ENCODE measurements at places on chromosomes 16 and 17.

- DNase-seq = no peak
These were observed 259.4 kb downstream of the CDH13 start for GRCh38 chr16:82886146-82886545.

- no peak for DNase-seq
These were observed 1466.0 kb downstream of the CDH11 start for GRCh38 chr16:63655846-63656245.

- DNase-seq = no peak
These were observed 424 bp downstream of the HOXB2 start for GRCh38 chr17:48544349-48545021.

GRCh38 chr16:3431779-3432219 lies 11.5 kb downstream of the ZNF597 start:
- DNase-seq = peak; percentile 17

DNA sequence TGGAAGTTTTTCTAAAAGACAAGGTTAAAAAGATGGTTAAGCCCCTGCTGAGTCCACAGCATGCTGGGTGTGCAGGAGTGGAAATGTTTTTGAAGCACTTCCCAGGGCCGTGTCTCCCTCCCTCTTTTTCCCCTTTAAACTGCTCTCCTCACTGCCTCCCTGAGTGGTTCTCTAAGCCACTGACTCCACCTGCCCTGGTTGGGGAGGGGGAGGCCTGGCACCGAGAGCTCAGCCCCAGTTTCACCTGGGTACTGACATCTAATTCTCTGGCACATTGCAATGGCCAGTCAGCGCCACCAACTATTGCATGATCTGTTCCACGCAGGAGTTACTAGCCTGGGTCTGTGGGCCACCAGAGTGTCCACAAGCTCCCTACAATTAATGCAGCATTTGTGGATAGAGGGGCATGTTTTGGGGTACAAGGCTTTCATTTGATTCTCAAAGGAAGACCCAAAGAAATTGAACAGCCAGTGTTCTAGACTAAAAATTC lies 22.7 kb downstream of the MPP3 start:
- DNase-seq = no peak

DNA sequence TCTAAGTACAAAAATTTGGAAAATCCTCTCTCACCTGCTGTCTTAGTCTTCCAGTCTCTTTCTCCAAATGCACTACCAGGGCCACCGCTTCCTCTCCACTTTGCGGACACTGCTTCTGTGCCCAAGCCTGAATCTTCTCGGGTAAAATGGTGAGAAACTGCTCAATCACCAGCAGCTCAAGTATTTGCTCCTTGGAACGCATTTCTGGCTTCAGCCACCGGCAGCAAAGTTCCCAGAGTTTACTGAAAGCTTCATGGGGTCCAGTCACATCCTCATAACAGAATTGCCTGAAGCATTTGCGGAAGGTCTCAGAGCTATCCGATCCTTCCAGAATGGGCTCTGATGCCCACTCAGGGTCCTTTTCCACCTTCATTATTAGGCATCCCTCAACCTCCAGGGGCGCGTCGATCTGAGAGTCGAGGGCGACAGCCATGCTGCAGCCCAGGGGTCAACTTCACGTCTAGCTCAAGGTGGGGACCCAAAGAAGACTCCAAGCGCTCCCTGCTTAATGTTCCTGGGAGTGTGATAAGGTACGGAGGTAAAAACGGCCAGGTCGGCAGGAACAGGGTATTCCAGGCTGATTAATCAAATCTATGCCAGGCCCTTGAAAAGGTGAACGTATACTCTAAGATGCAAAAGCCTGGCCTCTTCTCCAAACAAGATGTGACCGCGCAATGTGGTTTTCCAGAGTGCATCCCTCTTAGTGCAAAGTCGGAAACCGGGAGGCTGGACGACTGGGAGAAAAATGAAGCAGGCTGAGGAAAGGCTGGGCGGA lies 763 bp downstream of the ZKSCAN2 start:
- DNase-seq = no peak

DNA sequence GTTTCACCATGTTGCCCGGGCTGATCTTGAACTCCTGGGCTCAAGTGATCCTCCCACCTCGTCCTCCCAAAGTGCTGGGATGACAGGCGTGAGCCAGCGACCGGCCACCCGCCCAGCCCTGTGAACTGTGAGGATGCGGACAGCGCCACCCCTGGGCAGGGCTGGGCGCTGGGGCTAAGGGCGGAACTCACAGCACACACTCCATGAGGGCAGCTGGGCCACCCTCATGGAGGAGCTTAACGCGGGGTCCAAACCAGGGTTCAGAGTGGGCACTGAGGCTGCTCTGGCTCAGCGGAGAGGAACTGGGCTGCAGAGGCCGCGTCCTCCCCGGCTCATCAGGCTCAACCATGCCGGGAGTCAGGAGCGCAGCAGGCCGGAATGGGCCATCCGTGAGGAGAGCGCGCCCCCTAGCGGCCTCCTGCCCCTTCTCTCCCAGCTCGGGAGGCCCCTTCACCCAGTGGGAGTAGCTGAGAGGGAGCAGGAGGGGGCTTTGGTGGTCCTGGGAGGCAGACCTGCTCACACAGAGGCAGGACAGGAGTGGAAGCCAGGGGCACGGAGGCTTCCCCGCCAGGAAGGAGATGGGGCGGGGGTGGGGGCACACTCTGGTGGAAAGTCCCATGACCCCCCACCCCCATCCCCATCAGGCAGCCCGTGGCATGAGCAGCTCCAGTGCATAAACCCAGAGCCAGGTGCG lies 13.8 kb downstream of the CORO7 start:
- DNase-seq = peak; percentile 41

DNA sequence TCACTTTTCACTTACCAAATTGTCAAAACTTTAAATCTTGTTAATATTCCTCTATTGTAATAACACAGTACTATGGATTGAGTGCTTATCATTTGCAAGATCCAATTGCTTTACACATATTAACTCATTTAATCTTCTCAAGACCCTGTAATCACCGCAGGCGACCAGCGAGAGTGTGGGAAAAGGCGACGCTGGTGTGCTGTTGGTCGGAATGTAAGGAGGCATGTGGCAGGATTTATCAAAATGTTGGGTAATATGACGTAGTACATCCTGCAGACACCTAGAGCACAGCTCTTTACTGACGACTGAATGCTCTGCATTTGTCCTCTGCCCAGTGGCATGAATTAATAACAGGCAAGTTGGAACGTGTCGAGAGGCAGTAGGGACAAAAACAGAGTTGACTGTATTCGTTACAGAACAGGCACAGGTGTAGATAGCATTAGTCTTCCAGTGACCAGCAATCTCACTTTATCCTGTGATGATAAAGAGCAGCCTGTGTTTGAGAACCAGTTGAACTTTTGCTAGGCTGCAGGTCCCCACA lies 80.3 kb downstream of the TNRC6C start:
- no peak for DNase-seq

GRCh38 chr16:47578033-47578432 lies 116.9 kb downstream of the PHKB start:
- DNase-seq = no peak

- DNase-seq = no peak
These were observed 56.3 kb downstream of the SLFN5 start for GRCh38 chr17:35299135-35299534.

DNA sequence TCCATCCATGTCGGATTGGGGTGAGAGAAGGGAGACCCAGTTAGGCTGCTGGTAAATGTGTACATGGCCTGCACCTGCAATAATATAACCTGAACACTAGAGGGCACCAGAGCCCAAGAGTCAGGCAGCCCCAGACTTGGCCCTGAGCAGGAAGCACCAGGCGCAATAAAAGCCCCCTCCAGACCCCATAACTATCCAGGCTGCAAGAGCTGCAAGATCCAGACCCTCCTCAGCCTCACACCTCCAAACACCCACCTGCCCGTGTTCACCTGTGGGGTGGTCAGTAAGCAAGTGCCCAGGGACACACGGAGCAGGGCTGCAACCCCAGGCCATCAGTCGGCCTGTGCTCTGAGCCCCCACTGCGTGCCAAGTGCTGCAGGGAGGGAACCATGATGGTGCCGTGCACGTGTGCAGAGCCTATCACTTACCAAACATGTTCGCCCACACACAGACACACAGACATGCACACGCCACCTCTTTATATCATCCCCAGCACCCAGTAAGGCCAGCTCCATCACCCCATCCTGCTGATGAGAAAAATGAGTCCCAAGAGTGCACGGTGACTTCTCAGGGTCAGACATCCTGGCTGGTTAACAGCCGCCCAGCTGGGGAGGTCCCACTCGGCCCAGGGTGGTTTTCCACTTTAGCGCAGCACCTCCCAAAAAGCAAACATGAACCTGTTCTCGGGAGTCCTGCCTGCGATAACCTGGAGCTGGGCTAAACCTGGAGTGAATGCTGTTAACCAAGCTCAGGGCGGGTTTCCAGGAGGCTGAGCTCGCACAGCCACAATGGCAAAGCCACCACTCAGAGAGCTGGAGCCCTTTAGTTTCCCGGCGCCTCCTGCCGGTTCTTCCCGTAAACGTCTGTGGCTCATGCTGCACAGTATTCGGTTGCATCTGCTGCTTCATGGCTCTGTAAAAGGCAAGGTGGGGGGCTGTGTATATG lies 439.8 kb downstream of the SOX9 start:
- DNase-seq = no peak

DNA sequence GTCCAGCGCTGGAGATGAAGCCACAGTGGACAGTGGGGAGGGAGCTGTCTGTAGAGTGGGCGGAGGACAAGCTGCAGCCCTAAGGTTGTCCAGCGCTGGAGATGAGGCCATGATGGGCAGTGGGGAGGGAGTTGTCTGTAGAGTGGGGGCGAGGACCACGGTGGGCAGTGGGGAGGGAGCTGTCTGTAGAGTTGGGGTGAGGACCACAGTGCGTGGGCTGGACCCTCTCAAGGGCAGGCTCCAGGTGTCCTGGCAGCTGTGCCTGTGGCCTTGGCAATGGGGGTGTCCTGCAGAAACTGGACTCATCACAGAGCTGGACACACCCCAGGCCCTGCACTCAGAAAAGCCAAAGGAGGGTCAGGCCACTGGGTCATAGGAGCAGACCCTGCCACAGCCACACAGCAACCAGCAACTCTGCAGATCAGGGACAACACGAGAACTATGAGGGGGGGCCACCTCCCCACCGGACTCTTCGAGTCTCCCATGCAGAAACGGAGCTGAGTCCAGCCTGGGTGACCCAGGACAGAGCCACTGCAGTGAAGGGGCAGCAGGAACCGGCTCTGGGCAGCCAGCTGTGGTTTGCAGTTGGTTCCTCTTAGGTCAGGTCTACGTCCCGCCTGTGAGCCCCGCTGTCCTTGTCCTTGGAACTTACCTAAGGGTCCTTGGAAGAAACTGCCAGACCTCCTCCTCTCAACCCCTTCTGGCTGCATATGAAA lies 33.4 kb upstream of the CBFA2T3 start:
- DNase-seq = no peak

DNA sequence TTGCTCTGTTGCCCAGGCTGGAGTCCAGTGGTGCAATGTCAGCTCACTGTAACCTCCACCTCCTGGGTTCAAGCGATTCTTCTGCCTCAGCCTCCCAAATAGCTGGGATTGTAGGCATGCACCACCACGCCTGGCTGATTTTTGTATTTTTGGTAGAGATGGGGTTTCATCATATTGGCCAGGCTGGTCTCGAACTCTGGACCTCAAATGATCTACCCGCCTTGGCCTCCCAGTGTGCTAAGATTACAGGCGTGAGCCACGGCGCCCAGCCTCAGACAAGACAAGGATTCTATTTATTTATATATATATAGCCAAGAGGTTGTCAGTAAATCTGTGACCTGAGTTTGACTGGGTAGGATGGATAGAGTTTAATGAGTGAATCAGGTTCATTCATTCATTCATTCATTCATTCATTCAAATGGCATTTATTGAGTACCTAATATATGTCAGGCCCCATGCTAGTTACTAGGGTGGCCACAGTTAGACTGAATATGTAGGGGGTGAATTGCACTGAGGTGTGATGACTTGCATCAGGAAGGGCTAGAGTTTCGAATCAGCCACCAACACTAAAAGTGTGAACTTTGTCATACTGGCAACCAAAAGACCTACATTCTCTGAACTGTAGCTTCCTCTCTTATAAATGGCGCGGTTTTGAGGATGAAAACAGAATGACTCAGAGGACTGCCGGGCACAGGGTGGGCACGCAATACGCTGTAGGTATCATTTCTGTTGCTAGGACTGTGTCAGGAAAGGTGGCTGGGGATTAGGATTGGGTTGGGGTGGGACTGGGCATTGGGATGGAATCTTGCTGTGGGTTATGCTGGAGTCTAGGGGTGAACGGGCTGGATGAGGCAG lies 37.8 kb downstream of the ITGAE start:
- no peak for DNase-seq

DNA sequence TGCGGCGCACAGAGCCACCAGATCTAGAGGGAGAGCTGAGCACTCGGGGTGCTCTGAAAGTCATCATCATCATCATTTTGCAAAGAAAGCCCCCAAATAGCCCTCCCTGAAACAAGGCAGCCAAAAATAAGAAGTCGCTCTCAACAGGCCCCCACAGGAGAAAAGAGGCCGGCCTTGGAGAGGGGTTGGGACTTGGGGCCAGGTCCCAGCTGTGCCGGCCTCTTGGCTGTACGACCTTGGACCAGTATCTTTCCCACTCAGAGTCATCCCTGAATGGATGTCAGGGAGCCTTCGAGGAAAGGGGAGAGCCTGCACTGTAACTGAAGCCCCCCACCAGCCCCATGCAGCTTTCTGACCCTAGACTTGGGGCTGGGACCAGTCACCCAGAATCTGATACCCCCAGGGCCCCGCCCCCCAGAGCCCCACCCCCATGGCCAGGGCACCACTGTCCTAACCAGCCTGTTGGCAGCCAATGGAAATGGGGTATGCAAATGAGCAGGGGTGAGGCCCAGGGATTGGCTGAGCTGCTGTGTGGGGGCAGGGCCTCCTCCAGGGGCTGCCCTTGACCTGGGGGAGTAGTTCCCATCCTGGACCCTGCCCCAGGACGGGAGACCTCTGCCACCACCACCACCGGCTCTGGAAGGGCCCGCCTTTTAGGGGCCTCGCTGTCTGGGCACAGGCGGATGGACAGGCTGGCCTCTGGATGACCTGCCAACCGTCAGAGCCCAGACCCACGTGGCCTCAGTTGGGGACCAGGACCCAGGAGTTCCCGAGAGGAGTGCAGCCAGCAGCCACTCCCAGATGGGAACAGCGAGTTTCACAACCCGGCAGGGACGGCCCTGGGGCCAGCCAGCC lies 15.4 kb downstream of the ZFPM1 start:
- no peak for DNase-seq

GRCh38 chr17:81665205-81666091 lies 957 bp downstream of the OXLD1 start:
- DNase-seq = no peak

- DNase-seq = no peak
These were observed 97.3 kb downstream of the PLCG2 start for GRCh38 chr16:81876273-81876900.

DNA sequence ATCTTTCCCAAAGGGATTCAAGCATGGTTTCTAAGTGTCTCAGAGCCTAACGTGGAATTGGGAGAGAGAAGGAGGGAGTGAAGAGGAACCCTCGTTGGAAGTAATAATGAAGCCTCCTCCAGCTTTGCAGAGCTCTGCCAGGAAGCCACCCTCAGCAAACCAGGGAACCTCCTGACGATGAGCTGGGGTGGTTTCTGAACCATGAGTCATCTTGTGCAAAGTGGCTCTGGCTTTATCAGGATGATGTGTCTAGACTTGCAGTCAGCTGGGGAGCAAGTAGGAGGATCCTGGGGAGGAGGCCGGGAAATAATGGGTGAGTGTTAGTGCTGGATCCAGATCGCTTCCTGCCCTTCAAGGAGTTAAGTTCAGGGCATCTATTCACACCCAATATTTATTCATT lies 191.7 kb upstream of the RBFOX1 start:
- no peak for DNase-seq

- DNase-seq = no peak
These were observed 290.5 kb downstream of the HAPSTR1 start for GRCh38 chr16:9381905-9382304.
